Smooth muscle cell of the umbilical artery (primary cell): ENCODE measurements at places on chromosomes 5 and 9. TPM values are rescaled to one million over a fixed set of nuclear protein-coding genes. Genes with fewer than 3 reads are reported as not detected.

The SHB gene
- total RNA-seq, result 25.5 and 35.4 TPM in 2 replicates

The GKAP1 gene
- total RNA-seq, result 0.55 and 0.59 TPM in 2 replicates

The SPINK6 gene
- not detected in 2 replicates for total RNA-seq

The GALNT12 gene
- total RNA-seq, result 72.3 and 104 TPM in 2 replicates

The JAKMIP2 gene
- 2.1 and 5.9 TPM in 2 replicates for total RNA-seq

The CDKN2B-AS1 gene
- total RNA-seq, result 4.2 and 6.5 TPM in 2 replicates

The ANKRD33B gene
- total RNA-seq, result 1.2 and 2.4 TPM in 2 replicates

The PBX3 gene
- 23.8 and 37.6 TPM in 2 replicates for total RNA-seq

The N4BP3 gene
- under 0.01 and 0.46 TPM in 2 replicates for total RNA-seq

The ALDH1A1 gene
- 141 and 164 TPM in 2 replicates for total RNA-seq

The IL31RA gene
- total RNA-seq, result 0.46 and 1.5 TPM in 2 replicates

The STKLD1 gene
- total RNA-seq, result 0.28 and 0.59 TPM in 2 replicates

The PCDHB1 gene
- total RNA-seq, result not detected in 2 replicates

The FAM153A gene
- total RNA-seq, result not detected in 2 replicates

The FSTL4 gene
- total RNA-seq, result not detected in 2 replicates

The NR2F1 gene
- total RNA-seq, result 17.2 and 19.9 TPM in 2 replicates

The ADAMTS13 gene
- 1.8 and 2.8 TPM in 2 replicates for total RNA-seq

The EGFL7 gene
- total RNA-seq, result 22.7 and 33.6 TPM in 2 replicates

The ZNF608 gene
- 1.5 and 2.7 TPM in 2 replicates for total RNA-seq

The TCF7 gene
- total RNA-seq, result under 0.01 and 0.09 TPM in 2 replicates

The FAM81B gene
- total RNA-seq, result not detected in 2 replicates

The IRGM gene
- total RNA-seq, result not detected in 2 replicates

The TICAM2 gene
- 5.0 and 5.6 TPM in 2 replicates for total RNA-seq

The MCCC2 gene
- 20.2 and 22.1 TPM in 2 replicates for total RNA-seq

The GABBR2 gene
- 0.55 and 0.89 TPM in 2 replicates for total RNA-seq

The F2R gene
- total RNA-seq, result 15.4 and 32.6 TPM in 2 replicates

The ENG gene
- total RNA-seq, result 16.0 and 31.6 TPM in 2 replicates

The PTGES gene
- 6.3 and 162 TPM in 2 replicates for total RNA-seq

The OR1Q1 gene
- total RNA-seq, result not detected in 2 replicates

The ZNF658 gene
- total RNA-seq, result 3.1 and 4.5 TPM in 2 replicates

The DAB2 gene
- total RNA-seq, result 46.3 and 76.8 TPM in 2 replicates

The ERBIN gene
- total RNA-seq, result 53.2 and 55.9 TPM in 2 replicates

The C8G gene
- total RNA-seq, result 0.59 TPM in 1 of 2 replicates, not detected in the other

The PRR7 gene
- total RNA-seq, result 6.2 and 9.5 TPM in 2 replicates

The DCTN4 gene
- total RNA-seq, result 75.1 and 89.3 TPM in 2 replicates

The SPINK7 gene
- total RNA-seq, result not detected in 2 replicates

The SLCO6A1 gene
- total RNA-seq, result not detected in 2 replicates

The DTWD2 gene
- total RNA-seq, result 5.9 and 6.4 TPM in 2 replicates

The POU5F2 gene
- total RNA-seq, result 0.89 and 1.2 TPM in 2 replicates

The COX7C gene
- 144 and 276 TPM in 2 replicates for total RNA-seq

The NUDT12 gene
- 10.1 and 17.2 TPM in 2 replicates for total RNA-seq

The PTCD2 gene
- total RNA-seq, result 10.4 and 12.3 TPM in 2 replicates

The FGF1 gene
- 3.3 and 12.5 TPM in 2 replicates for total RNA-seq

The PCDHA1 gene
- total RNA-seq, result under 0.01 and 0.09 TPM in 2 replicates

The PCDHB12 gene
- total RNA-seq, result 0.05 and 0.30 TPM in 2 replicates

The ADRB2 gene
- total RNA-seq, result 0.18 and 0.30 TPM in 2 replicates

The GPR150 gene
- total RNA-seq, result under 0.01 and 0.28 TPM in 2 replicates

The PDE6A gene
- total RNA-seq, result not detected in 2 replicates

The SPRY4 gene
- total RNA-seq, result 11.3 TPM in 2 replicates

The ADAMTS6 gene
- 86.5 and 141 TPM in 2 replicates for total RNA-seq

The RECK gene
- total RNA-seq, result 54.0 and 66.6 TPM in 2 replicates

The CTNNAL1 gene
- 54.3 and 103 TPM in 2 replicates for total RNA-seq

The C7 gene
- not detected in 2 replicates for total RNA-seq
